ENCODE measurements at places on chromosomes 3 and 15.

- DNase-seq, result no peak
These were observed 111.8 kb downstream of the IGF2BP2 start for GRCh38 chr3:185713015-185713414.

- DNase-seq, result no peak
These were observed 200.1 kb upstream of the KBTBD8 start for GRCh38 chr3:66797889-66798560.

DNA sequence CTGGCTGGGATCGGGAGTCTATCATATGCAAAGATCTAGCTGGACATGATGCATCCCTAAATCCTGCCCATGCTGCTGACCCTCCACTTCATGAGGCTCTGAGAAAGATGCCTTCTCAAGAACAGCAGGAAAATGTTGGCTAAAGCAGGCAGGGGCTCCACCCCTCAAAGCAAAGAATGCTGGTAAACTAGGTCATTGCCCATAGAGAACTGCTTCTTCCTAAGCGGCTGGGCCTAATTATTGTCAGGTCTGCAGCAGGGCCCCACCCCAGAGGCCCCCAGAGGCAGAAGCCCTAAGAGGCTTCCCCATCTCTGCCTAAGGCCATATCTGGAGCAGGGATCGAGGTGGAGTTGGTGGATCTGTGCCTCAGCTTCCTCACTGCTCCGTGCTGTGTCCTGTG is 447.4 kb upstream of the PROK2 start:
- no peak for DNase-seq

GRCh38 chr15:49815950-49816349 is 195.1 kb downstream of the DTWD1 start:
- no peak for DNase-seq

GRCh38 chr15:45242289-45242688 is 9.7 kb upstream of the SLC28A2 start:
- DNase-seq, result no peak

GRCh38 chr15:58329781-58330671 is 101.8 kb upstream of the LIPC start:
- DNase-seq, result no peak

GRCh38 chr3:189496375-189497138 is 134.6 kb upstream of the TP63 start:
- no peak for DNase-seq
